ENCODE measurements at places on chromosomes 1 and 21.

- no peak for DNase-seq
Measured at GRCh38 chr1:158040323-158040722, 46.9 kb downstream of the KIRREL1 start.

GRCh38 chr1:62508187-62508758 lies 71.4 kb downstream of the USP1 start:
- DNase-seq = peak; percentile 15

DNA sequence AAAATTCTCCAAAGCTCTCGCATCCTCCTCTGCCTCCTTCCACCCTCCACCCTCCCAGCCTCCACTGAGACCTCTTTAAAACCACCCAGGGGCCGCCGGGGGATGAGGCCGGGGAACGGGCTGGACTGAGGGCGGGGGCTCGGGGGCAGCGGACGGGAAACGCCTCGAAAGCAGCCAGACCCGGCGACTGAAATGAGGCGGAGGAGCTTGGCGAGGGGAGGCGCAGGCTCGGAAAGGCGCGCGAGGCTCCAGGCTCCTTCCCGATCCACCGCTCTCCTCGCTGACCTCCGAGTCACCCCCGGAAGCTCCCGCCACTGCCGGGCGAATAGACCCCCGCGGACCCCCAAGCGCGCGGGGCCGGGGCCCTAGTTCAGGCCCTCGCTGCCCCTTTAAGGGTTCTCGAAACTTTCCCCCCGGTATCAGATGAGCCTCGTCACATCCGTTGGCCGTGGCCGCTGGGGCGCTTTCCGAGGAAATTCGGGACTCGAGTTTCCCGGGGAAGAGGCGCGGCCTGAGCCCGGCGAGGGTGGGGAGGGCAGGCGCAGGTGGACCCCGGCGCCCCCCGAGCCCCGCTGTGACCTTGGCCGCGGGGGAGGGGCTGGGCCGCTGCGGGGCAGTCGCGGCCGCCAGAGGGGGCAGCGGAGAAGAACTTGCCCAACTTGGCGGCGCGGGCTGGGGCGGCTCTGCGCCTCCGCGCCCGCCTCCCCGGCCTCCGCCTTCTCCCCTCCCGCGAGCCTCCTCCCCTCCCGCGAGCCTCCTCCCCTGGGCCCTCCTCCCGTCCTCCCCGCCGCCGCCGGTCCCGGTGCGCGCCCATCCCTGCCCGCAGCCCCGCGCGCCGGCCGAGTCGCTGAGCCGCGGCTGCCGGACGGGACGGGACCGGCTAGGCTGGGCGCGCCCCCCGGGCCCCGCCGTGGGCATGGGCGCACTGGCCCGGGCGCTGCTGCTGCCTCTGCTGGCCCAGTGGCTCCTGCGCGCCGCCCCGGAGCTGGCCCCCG lies at the start of gene BACE2:
BACE2 (plus strand) TSS at position 813 of the 995 bp plus-strand sequence; CDS start at position 917, 104 bp downstream.
- DNase-seq = peak; percentile 76

DNA sequence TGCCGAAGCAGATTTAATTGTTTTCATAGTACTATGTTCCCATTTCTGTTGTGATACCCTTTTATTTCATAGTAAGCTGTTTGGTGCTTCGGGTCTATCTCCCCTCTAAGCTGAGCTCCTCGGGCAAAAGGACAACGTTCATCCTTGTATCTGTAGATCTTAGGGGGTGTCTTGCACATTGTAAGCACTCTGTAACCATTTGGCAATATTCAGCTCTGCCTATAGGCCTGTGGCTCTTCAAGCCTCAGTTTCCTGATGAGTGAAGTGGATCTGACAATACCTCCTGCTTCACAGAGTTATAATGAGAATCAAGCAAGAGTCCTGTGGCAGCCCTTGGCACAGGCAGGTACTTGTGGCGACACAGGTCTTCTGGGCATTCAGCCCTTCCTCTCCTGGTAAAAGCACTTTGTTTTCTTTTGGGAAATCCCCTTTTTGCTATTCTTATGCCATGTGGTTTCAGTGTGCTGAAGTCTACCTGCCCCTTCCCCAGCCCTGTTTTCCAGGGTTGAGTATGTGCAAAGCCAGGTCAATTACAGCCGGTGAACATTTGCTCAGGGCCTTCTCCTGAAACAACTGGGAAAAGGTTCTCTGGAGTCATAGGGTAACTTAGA lies 8.5 kb upstream of the EXO1 start:
- no peak for DNase-seq

- DNase-seq = peak; percentile 47
Measured at GRCh38 chr1:231934797-231935196, 308.2 kb downstream of the DISC1 start.

DNA sequence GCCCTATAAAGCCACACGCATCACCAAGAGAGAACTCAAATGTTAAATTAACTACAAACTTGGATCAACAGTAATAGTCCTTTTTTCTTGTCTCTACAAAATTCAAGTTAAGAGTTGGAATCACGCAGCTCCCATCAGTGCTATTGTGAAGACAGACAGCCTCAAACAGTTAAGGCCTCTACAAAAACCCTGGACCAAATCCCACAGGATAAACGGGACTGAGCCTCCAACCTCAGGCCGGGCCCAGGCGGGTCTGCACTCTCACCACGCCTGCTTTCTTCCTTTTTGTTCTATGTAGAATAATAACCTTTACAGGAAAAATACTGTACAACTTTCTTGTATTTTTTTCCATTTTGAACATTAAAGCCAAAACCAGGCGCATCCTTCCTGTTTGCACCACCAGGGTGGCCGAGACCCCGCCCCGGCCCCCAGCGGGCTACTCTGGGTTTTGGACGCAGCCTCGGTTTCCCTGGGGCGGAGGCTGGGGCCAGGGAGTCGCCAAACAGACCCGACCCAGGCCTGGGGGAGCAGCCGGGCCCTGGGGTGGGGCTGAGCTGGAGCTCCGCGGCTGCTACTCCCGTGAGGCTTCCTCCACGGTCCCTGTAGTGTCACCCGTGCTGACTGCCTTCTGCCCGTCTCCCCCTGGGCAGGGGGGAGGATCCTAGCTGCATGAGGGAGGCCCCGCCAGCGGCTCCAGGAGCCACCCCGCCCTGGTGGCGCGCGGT lies 158.4 kb downstream of the CASZ1 start:
- DNase-seq = no peak

GRCh38 chr1:68121536-68121935 lies 71.1 kb upstream of the DIRAS3 start:
- DNase-seq = no peak

GRCh38 chr1:211732293-211732980 lies 57.0 kb upstream of the NEK2 start:
- DNase-seq = no peak

GRCh38 chr1:241706967-241707366 lies 54.9 kb downstream of the WDR64 start:
- DNase-seq = no peak

DNA sequence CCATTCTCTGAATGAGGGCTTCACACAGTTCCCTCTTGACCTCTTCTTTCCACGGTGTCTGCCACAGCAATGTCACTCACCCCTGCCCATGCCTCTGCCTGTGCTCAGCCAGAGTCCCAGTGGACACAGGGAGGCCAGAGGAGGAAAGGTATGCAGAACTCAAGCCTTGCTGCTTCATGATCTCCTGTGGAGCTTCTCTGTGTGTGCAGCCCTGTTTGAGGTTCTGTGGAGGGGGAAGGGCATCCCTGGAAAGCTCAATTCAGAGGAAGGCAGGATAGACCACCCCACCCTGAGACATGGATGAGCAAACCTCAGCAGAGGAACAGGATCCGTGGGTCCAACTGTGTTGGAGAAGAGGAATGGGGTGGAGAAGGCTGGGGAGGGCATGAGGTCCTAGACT lies 2.0 kb downstream of the HCN3 start:
- DNase-seq = no peak

GRCh38 chr1:168933141-168933805 lies 173.2 kb upstream of the ATP1B1 start:
- no peak for DNase-seq
